T-helper 1 cell (primary cell): ENCODE measurements at places on chromosomes 3 and 15.

- DNase-seq = no peak
Measured at GRCh38 chr15:60937278-60937677, 291.8 kb downstream of the RORA start.

GRCh38 chr15:67991706-67992105 lies 62.4 kb upstream of the PIAS1 start:
- no peak for DNase-seq

DNA sequence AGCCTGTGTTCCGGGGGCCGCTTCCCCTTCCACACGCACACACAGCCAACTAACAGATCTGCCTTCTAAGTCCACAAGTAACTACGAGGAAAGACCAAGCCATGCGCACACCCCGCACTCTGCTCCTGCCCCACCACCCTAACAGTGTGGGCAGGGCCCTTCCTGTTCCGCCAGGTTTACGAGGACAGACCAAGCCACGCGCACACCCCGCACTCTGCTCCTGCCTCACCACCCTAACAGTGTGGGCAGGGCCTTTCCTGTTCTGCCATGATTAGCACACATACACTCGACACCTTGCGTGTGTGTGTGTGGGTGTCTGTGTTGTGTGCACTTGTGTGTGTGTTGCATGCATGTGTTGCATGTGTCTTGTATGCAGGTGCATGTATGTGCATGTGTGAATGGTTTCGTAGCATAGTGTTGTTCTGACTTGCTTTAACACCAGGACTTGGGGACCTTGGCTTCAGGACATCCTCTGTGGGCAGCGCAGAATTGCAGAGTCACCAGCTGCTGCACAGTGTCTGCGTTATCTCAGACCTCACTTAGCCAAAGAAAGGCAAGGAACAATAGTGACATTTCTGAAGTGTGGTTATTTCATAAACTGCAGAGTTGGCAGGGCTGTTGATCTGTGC lies 114.4 kb downstream of the CHSY1 start:
- DNase-seq = no peak

- DNase-seq = no peak
Measured at GRCh38 chr15:58501006-58501405, 69.2 kb downstream of the LIPC start.

- no peak for DNase-seq
Measured at GRCh38 chr3:187570776-187571175, 99.4 kb downstream of the SST start.
